ENCODE measurements at places on chromosomes 16 and 17.

- no peak for DNase-seq
Measured at GRCh38 chr16:1667916-1668315, 10.2 kb upstream of the JPT2 start.

- DNase-seq, result no peak
Measured at GRCh38 chr17:37110746-37111145, 162.0 kb downstream of the AATF start.

DNA sequence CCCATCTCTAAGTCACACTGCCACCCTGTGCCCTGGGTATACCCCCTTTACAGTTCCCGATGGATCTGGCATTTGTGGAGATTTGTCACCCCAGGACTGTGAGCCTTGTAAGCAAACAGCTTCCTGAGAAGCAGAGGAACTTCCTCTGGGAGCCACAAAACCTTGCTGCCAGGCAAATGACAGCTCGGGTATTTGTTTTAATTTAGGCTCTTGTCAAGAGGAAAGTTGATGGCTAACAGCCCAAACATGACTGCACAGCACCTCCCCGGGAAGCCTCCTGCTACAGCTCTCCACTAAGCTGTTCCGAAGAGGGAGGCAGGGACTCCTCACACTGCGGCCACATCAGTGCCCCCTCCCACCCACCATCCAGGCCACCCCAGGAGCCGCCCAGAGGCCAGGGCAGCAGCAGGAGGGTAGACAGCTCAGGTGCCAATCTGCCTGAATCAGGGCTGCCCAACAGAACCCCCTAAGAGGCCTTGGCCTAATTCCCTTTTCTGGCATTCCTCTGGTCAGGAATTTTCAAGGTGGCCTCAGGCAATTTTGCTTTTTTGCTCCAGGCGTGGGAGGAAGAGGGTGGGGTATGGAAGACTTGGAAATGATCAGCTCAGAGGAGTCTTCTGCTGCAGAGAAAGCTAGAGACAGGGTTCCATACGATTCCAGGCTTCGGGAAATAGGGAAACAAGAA, 2.6 kb downstream of the ABR start:
- no peak for DNase-seq

- DNase-seq, result no peak
Measured at GRCh38 chr16:59053911-59054310, 319.8 kb upstream of the GOT2 start.

DNA sequence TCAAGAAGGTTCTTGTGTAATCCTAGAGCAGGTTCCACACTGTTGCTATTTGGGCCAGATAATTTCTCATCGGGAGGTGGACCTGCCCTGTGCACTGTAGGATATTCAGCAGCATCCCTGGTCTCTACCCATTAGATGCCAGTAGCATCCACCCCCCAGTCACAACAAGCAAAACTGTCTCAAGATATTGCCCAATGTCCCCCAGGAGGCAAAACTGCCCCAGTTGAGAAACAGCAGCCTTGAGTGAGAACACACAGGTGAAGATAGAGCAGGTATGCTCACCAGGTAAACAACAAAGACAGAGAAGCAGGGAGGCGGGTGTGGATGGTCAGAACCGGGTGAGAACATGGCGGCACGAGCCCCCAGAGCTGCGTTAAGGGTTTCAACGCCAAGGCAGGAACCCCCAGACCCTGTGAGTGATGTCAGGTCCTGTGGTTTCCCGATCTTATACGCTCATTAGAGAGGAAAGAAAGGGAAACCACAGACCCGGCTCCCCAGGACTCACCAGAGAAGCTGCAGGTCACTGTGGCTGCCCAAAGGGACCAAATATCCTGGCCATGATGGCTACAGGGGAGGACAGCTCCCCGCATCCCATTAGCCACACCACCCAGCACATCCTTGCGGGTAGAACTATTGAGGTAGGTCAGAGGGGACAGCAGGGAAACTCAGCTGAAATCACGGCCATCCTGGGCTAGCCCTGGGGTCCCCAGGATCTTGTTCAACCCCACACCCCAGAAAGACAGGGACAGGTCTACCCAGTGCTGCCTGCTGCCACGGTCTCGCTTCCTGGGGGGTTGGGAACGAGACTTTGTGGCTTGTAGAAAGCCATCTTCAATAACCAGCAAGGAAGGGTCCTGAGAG, 21.2 kb downstream of the CDC42EP4 start:
- DNase-seq, result no peak

DNA sequence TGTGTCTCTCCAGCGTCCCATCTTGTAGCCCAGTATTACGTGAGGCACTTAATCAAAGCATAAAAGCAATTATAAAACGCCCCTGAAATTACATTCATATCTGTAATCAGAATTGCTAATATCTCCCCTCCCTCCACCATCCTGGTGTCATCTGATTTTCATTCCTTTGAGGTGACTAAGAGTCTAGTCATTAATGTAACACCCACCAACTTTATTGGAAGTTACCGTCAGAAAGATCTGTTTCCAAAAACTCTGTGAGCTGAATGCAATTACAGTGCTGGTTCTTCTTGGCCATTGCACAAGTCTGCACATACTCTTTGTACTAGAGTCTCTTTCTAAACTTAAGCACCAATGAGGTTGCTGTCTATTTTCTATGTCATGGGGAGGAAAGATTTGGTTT, 12.5 kb upstream of the MAF start:
- no peak for DNase-seq

DNA sequence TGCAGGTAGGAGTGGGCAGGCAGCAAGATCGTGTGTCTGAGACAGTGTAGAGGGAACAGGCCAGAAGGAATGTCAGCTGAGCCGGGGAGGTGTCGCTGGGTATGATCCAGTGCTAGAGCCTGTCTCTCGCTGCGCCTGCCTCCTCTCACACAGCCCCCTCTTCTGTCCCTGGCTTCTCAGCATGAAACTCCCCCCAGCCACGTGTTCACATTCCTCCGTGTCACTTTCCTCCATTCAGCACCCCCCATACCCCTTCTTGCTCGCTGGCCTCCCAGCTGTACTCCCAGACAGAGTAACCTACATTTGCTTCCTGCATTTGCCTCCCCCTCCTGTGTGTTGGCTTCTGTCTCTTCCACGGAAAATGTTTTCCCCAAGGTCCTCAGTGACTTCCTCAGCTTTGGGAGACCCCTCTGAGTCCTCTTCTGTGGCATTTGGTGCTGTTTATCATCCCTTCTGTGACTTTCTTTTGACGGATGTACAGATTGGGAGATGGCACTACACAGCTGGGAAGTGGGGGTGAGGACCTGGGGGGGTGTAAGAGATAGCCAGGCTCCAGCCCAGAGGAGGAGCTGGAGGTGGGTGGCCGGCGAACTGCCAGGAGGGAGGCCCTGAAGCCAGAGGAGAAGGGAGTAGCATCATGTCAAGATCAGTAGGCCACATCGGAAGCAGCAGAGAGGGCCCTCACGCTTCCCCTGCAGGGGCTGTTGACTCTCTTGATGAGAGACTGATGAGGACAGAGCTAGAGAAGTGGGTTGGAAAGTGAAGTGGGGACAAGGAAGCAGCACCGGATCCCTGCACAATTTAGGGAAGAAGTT, 19.2 kb downstream of the SGF29 start:
- DNase-seq, result no peak

DNA sequence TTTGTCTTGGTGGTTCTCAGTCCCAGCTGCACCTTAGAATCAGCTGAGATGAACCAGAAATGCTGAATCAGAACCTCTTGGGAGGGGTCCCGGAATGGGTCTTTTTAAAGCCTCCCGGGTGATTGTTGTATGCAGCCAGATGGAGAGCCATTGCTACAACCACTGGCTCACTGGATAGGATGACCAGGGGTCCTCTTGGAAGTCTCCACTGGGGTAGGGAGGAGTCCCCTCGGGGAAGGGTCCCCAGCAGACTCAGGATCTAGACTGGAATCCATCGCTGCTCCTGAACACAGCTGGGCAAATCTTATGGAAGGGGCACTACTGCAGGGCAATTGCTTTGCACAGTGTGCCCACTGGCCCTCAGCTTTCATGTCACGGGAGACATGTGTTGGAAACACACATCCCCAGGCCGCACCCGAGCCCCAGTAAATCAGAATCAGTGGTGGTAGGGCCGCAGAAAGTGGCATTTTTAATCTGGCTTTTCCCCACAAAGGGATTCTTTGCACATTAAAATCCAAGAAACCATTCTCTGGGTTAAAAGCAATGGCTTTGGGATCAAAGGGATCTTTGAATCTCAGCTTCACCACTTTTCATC, 117.3 kb downstream of the IRX5 start:
- no peak for DNase-seq

DNA sequence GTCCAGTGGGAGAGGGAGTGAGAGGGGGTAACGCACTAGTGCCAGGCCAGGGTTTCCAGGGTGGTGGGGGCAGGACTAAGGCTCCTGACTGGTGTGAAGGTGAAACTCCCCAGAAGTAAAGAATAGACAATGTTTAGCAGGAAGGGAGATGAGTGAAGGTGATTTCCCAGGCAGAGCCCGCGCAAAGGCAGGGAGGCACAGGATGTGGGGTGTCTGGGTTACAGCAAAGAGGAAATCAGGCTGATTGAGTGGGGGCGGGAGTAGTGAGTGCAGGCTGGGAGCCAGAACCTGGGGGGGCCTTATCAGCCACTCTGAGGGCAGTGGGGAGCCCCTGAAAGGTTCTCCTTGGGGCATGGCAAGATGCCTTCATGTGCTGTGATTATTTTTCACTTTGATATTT, 167.5 kb downstream of the UTP18 start:
- peak; percentile 72 for DNase-seq

- DNase-seq, result no peak
Measured at GRCh38 chr17:11404431-11405276, 163.6 kb downstream of the SHISA6 start.

DNA sequence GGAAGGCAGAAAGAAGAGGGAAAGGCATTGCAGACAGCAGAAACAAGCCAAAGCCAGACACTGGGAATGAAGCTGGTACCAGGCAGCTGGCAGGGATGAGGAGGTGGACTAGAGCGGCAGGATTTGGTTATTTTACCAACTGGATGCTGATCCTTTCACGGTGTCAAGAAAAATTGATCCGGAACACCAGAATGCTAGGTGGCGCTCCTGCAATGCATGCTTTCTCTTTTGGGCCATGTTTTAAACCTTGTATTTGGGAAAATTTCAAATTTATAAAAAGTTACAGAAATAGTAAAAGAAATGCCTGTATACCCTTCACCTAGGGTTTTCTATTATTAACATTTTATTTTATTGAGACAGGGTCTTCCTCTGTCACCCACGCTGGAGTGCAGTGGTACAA, 224.7 kb downstream of the SOX9 start:
- no peak for DNase-seq

DNA sequence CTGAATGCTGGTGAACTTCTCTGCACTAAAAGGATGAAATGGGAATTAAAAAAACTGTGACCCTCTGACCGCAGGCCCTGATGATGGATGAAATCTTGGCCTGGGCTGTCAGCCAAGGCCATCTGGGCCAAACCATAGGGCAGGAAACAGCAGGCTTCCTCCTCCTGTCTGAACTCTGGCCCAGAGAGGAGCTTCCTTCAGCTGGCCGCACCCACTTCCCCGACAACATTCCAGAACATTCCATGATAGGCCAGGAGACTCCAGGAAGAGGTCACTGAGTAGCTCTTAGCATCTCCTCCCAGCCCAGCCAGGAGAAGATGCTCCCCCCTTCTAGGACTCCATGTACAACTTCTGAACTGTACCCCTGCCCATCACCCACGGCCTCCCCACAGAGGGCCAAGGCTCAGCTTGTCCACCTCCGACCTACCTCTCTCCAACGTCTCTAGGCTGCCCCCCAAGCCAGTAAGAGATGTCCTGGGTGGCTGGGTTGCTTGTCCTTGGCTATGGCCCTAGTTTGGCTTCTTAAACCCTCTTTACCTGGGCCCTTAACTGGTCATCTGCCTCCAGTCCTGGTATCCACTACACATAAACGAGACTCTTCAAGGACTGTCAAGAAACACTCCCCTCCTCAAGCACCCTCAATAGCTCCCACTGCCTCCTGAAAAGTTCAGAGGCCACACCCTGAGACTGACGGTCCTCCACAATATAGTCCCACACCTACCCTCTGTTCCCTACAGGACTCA, 1.7 kb downstream of the RPH3AL start:
- no peak for DNase-seq

- DNase-seq, result no peak
Measured at GRCh38 chr17:76056882-76057281, 15.4 kb downstream of the SRP68 start.

- DNase-seq, result no peak
Measured at GRCh38 chr16:75761108-75761507, 34.8 kb upstream of the CPHXL start.

GRCh38 chr17:77865112-77865611, 93.3 kb upstream of the TNRC6C start:
- no peak for DNase-seq

Measured in activated T-cell treated with anti-CD3 and anti-CD28 coated beads, Interleukin-2, amount 50 U/mL, for 48 hours (primary cell).